Esophagus muscularis mucosa (tissue), 4 donors: ENCODE measurements at places on chromosomes 7 and 10. TPM values are rescaled to one million over a fixed set of nuclear protein-coding genes. Genes with fewer than 3 reads are reported as not detected.

DNA sequence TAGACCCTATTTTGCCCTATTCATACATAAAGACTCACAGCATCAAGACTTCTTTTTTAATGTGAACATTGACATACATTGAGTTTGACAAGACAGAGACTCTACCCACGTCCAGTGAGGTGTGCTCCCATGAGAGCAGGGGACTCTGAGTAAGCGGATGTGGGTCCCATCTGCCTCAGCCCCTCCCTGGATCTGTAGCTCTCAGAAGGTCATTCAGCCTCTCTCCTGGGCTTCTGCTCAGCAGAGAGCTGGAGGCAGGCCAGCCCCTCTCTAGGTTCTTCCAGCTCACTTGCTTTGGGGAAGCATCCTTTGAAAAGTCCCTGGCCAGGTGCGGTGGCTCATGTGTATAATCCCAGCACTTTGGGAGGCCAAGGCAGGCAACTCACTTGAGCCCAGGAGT lies 146.9 kb upstream of the ZMIZ1 start:
- no peaks in the 10 kb centered on the region for H3K36me3 ChIP-seq
- no peak overlapping the region for H3K4me3 ChIP-seq
- no peak for DNase-seq
- H3K4me1 ChIP-seq = peaks cover 11% of the 10 kb centered on the region
- no peak overlapping the region for H3K27ac ChIP-seq

DNA sequence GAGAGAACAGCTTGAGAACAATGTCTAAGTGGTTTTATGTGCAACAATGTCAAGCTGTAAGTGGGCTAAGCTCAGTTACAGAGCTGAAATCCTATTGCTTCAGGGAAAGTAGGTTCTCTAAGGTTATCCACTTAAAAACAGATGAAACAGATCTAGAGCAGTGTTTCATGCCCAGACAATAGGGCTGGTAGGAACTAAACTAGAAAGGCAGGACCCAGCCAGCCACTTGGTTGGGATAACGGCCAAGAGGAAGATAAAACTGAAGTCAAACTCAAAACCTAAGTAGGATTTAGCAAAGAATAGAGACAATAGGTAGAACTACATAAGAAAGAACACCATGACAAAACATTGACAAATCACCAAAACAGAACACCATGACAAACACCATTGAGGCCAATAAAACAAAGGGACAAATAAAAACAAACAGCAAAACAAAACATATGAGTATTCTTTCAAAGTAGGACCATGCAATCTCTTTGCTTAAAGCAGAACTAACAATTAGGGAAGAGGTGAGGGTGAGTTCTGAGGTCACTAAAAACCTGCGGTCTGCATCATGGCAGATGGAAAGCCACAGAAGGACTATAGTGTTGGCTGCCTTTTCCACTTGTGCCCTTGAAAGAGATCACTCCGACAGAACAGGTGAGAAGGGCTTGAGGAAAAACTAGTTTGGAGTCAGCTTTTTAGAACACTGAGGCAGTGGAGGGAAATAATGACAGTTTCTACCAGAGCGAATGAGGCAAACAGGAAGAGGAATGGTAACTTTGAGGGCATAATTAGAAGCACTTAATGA lies 81.0 kb downstream of the HGF start:
- H3K4me1 ChIP-seq = peaks cover 29% of the 10 kb centered on the region
- DNase-seq = no peak

DNA sequence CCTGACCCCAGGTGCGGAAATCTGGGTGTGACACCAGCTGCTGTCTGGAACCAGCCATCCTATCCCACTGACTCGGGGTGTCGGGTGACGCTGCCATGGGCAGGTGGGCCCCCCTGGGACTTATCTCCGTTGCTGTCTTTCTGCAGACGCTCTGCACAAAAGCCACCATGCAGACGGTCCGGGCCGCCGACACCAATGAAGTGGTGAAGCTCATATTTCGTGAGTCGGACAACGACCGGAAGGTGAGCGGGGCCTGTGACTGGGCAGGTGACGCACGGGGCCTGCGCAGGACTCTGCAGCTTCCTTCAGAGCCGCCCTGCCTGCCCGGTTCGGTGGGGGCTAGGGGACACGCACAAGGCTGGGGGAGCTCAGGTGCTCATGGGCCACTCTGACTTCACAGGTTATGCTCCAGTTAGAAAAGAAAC lies 36.6 kb downstream of the NKX6-2 start:
- DNase-seq = no peak
- no peak overlapping the region for H3K27ac ChIP-seq
- no peak overlapping the region for H3K4me3 ChIP-seq
- H3K27me3 ChIP-seq = no peaks in the 10 kb centered on the region

DNA sequence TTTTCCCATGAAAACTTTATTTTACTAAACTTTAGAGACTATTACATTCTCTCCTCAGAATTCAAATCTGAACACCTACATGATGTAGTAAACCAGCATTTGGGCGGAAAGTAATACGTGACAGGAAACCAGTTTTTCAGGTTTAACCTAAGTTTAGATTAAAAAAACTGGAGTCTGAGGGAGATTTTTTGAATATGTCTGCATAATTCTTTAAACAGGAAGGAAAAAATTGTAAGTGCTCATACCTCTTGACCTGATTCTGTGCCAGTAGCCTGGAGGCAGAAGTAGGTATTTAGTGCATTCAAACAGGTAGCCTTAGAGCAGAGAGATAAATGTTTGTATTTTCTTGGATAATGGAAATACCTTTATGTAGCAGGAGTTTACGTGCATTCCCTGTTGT lies 224.3 kb downstream of the MDFIC start:
- DNase-seq = no peak
- H3K4me1 ChIP-seq = no peaks in the 10 kb centered on the region
- no peak overlapping the region for H3K4me3 ChIP-seq
- no peak overlapping the region for H3K27ac ChIP-seq
- H3K36me3 ChIP-seq = no peaks in the 10 kb centered on the region

DNA sequence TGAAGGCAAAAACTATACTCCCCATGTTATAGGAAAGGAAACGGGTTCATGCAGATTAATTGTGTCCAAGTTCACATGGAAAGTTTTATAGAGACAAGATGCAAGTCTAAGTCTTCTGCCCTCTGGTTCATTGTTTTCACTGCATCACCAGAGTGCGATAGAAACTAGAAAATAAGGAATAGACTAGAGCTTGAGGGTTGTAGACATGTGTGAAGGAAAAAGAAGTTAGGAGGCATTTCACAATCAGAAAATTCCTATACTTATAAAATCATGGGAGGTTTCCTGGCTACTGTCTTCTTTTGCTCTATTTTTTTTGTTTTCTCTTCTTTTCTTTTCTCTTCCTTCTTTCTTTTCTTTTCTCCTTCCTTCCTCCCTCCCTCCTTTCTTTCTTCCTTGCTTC lies 329.8 kb downstream of the PLXDC2 start:
- H3K4me3 ChIP-seq = no peak overlapping the region
- H3K4me1 ChIP-seq = no peaks in the 10 kb centered on the region

Gene MMP21
- not detected for total RNA-seq

Gene TMEM130
- 2.3 TPM for total RNA-seq

Gene SPDYE6
- not detected for total RNA-seq

Gene CLRN3
- total RNA-seq = not detected
